ENCODE measurements at places on chromosomes 11 and 22.

- no peak for DNase-seq
Measured at GRCh38 chr11:31817054-31817620, 6.0 kb upstream of the PAX6 start.

GRCh38 chr11:75768909-75769771 lies 562 bp downstream of the DGAT2 start:
- DNase-seq: no peak

- DNase-seq: no peak
Measured at GRCh38 chr22:32281072-32281471, 25.9 kb upstream of the SLC5A4 start.

GRCh38 chr11:120589376-120589775 lies 77.8 kb downstream of the GRIK4 start:
- DNase-seq: no peak

- DNase-seq: no peak
Measured at GRCh38 chr11:71425860-71426259, 22.3 kb downstream of the DHCR7 start.

- DNase-seq: no peak
Measured at GRCh38 chr11:102377891-102378290, 30.9 kb downstream of the BIRC2 start.

- peak; percentile 81 for DNase-seq
Measured at GRCh38 chr11:35030716-35031213, 108.2 kb upstream of the CD44 start.

DNA sequence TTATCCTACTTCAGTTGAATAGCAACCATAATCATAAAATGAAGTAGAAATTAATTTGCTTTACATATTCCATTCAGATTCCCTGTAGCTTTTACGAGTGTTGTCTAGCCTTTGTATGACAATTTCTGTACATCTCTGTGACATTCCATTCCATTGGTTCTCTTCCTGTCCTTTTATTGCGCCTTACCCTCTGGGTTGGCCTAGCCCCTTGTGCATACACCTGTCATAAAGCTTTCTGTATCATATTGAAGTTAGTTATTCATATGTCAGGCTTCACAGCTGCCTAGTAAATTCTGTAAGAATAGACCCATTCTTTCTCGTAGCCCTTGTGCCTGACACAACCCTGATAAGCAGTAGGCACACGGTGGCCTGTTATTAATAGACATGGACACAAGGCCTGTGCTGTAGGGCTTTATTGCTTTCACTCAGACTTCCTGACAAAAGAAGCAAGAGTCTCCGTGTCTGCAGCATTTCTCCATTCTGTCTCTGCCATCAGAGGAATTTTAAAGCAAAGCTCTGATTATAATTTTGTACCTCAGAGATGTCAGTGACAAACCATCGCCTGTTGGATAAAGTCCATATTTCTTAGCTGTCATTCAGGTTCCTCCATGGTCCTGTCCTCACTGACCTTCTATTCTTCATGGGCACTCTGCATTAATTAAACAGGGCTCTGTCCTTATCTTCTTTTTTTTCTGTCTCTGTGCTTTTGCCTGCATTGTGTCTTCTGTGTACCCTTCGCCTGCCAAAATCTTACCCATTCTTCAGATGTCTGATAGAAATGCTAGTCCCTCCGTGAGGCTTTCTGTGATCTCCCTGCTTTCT lies 49.4 kb downstream of the BID start:
- no peak for DNase-seq

DNA sequence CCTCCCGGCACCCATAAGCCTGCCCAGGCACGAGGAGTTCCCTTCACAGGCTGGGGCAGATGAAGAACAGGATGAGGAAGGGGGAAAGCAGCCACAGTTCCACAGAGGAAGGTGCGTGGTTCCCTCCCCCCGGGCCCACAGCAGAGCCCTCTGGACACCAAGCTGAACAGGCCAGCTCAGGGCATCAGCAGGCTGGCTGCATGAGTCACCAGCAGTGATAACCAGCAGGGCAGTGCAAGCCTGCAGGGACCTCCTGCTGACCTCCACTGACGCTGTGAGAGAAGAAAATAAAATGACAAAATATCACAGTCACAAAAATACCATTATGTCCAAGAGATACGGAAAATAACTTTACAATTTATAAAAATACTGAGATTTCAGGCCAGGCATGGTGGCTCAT lies 11.5 kb downstream of the RTL6 start:
- DNase-seq: no peak
